ENCODE measurements at places on chromosomes 12 and 14. TPM values are rescaled to one million over a fixed set of nuclear protein-coding genes. Genes with fewer than 3 reads are reported as not detected.

KRT3 gene
- total RNA-seq: not detected

HEBP1 gene
- 13.8 TPM for total RNA-seq

GLS2 gene
- 6.0 TPM for total RNA-seq

JPH4 gene
- not detected for total RNA-seq

TAS2R46 gene
- total RNA-seq: not detected

KRT77 gene
- total RNA-seq: 0.21 TPM

HOXC12 gene
- total RNA-seq: not detected

All from airway epithelial cell (primary cell).